ENCODE measurements at places on chromosomes 6 and 20.
A peak's percentile ranks its signal among the peaks of the same experiment; 100 is the strongest.

DNA sequence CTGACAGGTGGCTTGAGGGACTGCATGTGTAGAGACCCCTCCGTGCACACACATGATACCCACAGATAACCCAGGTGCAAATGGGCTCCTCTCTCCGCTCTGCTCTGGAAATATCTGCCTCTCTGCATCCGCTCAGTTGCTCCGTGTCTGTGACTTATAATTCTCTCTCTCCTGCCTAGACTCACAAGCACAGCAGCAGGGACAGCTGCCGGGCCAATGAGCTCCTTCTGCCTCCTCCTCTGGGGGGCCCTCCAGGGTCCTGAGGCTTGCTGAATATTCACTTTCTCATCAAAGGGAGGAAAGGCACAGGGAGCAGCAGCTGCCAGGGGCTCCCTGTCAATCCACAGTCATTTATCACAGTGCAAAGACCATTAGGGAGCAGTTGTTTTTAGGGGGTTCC, 24.1 kb downstream of the LRFN2 start:
- no peak for DNase-seq
- H3K27ac ChIP-seq, result no peak overlapping the region
- no peaks in the 10 kb centered on the region for H3K36me3 ChIP-seq
- H3K27me3 ChIP-seq, result peaks cover 42% of the 10 kb centered on the region
- no peak overlapping the region for H3K4me3 ChIP-seq
- no peaks in the 10 kb centered on the region for H3K4me1 ChIP-seq

DNA sequence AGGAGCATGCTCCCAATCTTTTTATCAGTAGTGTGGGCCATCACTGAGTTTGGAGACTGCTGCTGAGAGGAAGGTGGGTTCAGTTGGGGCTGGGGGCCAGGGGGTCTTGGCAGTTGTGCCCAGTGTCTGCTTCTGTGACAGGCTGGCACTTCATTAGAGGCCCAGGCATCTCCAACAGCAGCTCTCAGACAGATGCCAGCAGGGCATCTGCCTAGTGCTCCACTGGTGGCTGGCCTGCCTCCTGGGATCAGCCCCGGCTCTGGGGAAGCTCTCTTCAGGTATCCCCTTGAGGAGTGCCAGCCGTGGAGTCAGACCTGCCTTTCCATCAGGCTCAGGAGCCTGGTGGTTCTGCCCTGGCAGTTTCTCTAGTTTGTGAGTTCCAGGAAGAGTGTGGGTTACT, 77.3 kb downstream of the DTD1 start:
- H3K27ac ChIP-seq, result no peak overlapping the region
- no peak for DNase-seq
- peaks cover 6% of the 10 kb centered on the region for H3K4me1 ChIP-seq
- H3K27me3 ChIP-seq, result no peaks in the 10 kb centered on the region
- no peaks in the 10 kb centered on the region for H3K36me3 ChIP-seq

DNA sequence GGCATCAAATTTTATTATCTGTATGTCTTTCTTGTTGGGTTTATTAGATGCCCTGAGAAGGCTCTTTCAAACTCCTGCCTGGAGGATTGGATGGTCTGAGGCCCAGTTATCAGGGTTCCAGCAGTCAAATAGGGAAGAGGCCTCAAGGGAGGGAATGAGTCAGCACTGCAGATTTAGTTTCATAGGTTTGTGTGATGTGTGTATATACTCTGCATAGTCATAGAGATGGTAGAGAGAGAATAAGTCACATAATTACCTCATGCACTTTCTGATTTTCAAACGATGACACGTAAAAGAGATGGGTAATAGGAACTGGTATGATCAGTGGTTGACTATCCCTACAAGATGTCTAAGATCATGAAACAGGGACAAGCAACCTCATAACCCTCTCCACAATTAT, 82.1 kb downstream of the ADAT2 start:
- no peak overlapping the region for H3K4me3 ChIP-seq
- no peak overlapping the region for H3K27ac ChIP-seq
- peaks cover 12% of the 10 kb centered on the region for H3K27me3 ChIP-seq
- DNase-seq, result no peak
- H3K4me1 ChIP-seq, result no peaks in the 10 kb centered on the region
- peaks cover 2% of the 10 kb centered on the region for H3K36me3 ChIP-seq

DNA sequence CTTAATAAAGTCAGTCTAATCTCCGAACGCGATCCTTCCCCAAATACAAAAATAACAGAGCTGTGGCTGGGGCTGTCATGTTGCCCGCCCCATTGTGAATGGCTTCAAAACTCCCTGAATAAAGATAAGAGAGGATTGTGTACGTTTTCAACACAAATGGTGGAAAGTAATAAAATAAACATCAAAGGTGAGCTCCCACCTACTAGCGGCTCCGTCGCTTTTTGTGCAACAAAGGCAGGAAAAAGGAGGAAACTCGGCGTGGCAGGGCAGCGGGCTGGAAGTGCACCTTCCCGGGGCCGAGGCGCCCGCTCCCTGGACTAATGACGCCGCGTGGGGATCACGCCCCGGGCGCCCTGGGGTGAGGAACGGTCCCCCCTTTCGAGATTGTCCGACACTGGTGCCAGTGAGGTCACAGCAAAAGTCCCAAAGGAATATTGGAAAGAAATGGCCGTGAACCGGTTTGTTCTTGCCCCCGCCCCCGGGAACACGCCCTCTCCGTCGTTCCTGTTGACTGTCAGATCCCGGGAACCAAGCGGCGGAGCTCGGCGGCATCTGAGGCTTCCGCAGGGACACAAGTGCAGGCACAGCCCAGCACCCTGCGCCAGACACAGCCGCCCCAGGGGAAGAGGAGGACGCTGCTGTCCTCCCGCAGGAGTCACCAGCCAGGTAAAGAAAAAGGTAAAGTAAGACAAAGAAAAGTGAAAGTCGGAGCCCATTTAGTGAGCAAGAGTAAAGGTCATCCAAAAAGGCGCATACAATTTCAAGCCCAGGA, 1.1 kb upstream of the FOXQ1 start:
- H3K4me3 ChIP-seq, result peak overlapping the region; percentile 75
- H3K27me3 ChIP-seq, result peaks cover 71% of the 10 kb centered on the region
- peaks cover 21% of the 10 kb centered on the region for H3K4me1 ChIP-seq
- no peak for DNase-seq

- no peak for DNase-seq
- no peak overlapping the region for H3K4me3 ChIP-seq
- H3K4me1 ChIP-seq, result peaks cover 6% of the 10 kb centered on the region
- no peaks in the 10 kb centered on the region for H3K27me3 ChIP-seq
- peaks cover 5% of the 10 kb centered on the region for H3K36me3 ChIP-seq
These were observed 103.5 kb downstream of the GJA10 start for GRCh38 chr6:89997456-89998445.

DNA sequence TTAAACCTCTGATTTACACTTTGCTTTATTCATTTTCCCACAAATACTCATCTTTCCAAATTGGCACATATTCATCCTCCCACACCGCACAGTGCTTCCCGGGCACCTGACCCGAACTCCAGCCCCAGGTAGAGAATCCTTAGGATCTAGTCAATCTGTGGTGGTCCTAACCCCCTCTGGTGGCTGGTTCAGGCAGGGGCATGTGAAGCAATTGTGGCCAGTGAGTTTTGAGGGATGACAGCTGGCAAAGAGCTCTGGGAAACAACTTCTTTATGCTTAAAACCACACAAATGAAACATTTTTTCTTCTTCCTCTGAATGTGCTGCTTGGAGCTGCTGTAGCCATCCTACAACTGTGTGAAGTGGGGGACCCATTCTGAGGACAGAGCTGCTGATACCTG, 54.7 kb downstream of the ELOVL5 start:
- H3K4me1 ChIP-seq, result peaks cover 72% of the 10 kb centered on the region
- H3K27ac ChIP-seq, result peak overlapping the region; percentile 97
- peak overlapping the region; percentile 73 for H3K4me3 ChIP-seq
- peaks cover 9% of the 10 kb centered on the region for H3K36me3 ChIP-seq

DNA sequence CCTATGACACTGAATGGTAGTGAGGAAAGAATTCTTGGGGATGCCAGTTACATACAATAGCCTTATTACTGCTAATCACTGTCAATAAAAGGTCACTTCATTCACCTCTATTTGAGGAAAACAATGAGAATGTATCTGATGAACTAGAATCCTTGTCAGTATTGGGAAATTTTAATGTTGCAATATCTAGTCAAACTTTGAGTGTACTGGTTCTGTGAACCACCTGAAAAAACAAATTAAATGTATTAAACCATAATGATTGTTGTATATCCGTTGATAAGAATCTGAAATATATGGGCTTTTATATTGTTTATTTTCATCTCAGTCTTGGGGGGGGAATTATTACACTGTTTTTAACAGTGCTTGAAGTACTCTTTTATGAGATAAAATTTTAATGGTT, 10.6 kb downstream of the TAF11 start:
- H3K27ac ChIP-seq, result no peak overlapping the region
- no peak for DNase-seq
- H3K4me1 ChIP-seq, result no peaks in the 10 kb centered on the region
- H3K36me3 ChIP-seq, result peaks cover 5% of the 10 kb centered on the region

DNA sequence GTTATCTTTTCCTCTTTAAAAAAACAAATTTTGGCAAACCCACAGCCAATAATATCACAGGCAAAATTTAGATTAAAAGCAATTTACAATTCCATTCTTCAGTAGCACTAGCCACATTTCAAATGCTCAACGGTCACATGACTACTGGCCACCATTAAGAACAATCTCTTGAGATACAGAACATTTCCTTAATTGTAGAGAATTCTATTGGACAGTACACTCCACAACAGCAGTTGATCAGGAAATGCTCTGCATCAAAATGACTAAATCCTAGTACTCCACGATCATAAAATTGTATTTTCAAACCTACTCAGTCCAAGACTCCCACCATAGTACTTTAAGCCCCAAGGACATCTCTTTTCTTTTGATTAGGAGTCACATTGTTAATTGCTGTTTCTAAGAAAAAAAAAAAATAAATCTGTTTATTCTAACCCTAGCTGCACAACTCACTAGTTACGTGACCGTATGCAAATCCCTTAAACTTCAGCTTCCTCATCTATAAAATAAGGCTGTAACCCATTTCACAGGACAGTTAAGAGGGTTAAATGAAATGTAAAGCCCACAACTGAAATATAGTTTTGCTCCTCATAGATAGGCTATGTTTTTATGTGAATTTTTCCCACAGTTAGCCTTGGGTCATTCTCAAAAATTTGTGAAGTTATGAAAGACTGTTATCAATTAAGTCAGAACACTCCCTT, 9.8 kb downstream of the C6orf62 start:
- peaks cover 5% of the 10 kb centered on the region for H3K36me3 ChIP-seq
- DNase-seq, result no peak
- H3K4me1 ChIP-seq, result peaks cover 23% of the 10 kb centered on the region

GRCh38 chr20:38581013-38581412, at the start of gene ADIG:
Gene ADIG, plus strand, starts transcription at chr20:38581197. Its CDS starts 54 bp downstream, at chr20:38581251.
- peaks cover 3% of the 10 kb centered on the region for H3K36me3 ChIP-seq
- no peak within 1 kb of the TSS for H3K27ac ChIP-seq
- H3K4me1 ChIP-seq, result peaks cover 4% of the 10 kb centered on the region
- H3K27me3 ChIP-seq, result peaks cover 4% of the 10 kb centered on the region
- no peak for DNase-seq

DNA sequence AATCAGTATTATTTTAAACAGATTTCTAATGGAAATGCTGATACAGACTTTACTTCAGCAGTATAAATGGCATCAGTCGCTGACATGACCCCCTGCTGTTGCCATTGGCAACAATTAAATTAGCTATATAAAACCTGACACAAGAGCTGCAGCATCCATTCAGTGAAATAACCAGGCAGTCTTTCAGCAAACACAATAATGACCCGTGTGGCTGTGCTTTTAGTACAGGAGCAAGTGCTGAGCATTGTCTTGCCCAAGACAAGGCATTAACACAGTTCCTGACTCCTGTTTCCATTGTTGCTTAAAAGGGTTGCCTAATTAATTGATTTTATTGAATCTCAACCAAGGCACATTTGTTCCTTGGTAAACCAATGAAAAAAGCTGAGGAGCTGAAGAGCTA, 382.1 kb downstream of the HACE1 start:
- peaks cover under 1% of the 10 kb centered on the region for H3K4me1 ChIP-seq
- DNase-seq, result no peak
- peaks cover 8% of the 10 kb centered on the region for H3K27me3 ChIP-seq
- no peak overlapping the region for H3K4me3 ChIP-seq
- peaks cover 3% of the 10 kb centered on the region for H3K36me3 ChIP-seq

DNA sequence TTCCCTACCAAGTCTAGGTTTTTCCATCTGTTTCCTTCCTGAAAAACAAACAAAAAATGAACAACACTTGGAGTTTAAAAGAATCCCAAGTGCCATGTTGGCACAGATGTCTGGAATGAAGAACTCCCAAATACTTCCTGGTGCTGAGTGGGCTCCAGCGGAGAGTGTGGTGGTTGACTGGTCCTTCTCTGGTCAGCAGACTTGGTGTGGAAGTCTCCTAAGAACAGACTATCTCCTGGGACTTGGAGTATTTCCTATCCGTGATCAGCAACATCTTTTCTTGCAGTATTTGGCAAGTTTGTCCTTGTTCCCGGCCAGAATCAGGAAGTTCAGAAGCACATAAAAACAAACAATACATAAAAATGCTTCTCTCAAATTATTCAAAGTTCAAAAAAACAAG, 154.1 kb downstream of the MTFR2 start:
- peaks cover under 1% of the 10 kb centered on the region for H3K27me3 ChIP-seq
- DNase-seq, result no peak
- H3K27ac ChIP-seq, result no peak overlapping the region
- no peaks in the 10 kb centered on the region for H3K36me3 ChIP-seq
- no peaks in the 10 kb centered on the region for H3K4me1 ChIP-seq

GRCh38 chr6:116287689-116288282, 8.1 kb upstream of the TSPYL1 start:
- no peak for DNase-seq
- no peak overlapping the region for H3K27ac ChIP-seq
- H3K36me3 ChIP-seq, result no peaks in the 10 kb centered on the region

DNA sequence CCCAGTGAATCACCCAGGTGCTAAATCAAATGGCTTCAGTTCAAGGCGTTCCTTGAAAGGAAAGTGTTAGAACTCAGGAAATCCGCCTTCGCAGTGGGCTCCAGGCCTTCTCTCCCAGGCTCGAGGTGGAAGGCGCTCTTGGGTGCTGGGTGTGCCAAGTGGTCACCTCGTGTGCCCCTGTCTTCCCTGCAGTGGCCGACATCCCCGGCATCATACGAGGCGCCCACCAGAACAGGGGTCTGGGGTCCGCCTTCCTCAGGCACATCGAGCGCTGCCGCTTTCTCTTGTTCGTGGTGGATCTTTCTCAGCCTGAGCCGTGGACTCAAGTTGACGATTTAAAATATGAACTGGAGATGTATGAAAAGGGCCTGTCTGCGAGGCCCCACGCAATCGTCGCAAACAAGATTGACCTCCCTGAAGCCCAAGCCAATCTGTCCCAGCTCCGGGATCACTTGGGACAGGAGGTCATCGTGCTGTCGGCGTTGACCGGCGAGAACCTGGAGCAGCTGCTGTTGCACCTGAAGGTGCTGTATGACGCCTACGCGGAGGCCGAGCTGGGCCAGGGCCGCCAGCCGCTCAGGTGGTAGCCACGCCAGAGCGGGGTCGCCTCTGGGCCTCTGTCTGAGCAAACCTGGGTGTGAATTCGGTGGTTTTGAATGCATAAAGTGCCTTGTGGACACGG, 17.8 kb downstream of the MTG2 start:
- peaks cover 5% of the 10 kb centered on the region for H3K36me3 ChIP-seq
- H3K4me1 ChIP-seq, result peaks cover under 1% of the 10 kb centered on the region
- no peak overlapping the region for H3K27ac ChIP-seq
- DNase-seq, result no peak

All from T-helper 17 cell (primary cell).